ENCODE measurements at places on chromosomes 6 and 20.

GRCh38 chr6:36957773-36958271 is 3.3 kb downstream of the PI16 start:
- peak; percentile 88 for DNase-seq

- no peak for DNase-seq
Measured at GRCh38 chr6:97203343-97203742, 79.7 kb downstream of the MMS22L start.

DNA sequence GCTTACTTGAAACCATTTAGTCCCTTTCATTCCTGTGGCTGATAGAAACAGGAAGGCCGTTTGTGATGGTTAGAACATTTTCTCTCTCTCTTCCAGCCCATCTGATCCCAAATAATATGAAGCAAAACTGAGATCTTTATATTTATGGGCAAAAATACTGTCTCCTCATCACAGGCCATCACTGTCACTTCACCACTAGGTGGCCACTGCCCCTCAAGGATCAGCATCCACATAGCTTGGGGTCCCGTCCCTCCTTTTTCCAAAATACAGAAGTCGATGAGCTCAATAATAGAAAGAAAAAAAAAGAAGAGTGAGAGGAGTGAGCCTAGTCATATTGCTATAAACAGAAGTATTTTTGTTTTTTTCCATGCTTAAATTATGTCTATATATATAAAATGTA is 46.4 kb upstream of the LAMP5 start:
- DNase-seq: no peak

DNA sequence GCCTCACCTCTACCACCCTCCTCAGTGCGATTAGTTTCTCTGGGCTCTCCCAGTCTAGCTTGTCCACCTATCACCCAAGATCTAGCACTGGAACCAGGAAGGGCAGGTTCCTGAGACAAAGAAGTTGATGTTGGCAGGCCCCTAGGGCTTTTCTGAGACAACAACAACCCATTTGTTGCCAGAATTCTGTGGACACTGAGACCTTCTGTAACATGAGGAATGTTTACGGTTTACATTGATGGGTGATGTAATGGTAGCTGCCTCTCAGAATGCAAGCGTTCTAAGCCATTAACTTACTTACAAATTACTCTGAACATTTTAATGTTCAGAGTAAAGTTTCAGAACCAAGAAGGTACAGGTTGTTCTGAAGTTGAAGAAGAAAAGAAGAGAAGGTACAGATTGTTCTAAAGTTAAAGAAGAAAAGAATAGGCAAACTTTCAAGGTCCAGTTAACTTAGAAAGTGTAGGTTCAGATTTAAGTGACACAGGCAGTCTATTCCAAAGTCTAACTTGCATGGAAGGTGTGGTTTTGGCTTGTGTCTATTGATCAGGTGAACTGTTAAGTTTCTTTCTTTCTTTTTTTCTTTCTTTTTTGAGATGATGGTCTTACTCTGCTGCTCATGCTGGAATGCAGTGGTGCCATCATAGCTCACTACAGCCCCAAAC is 3.7 kb upstream of the MED23 start:
- no peak for DNase-seq

GRCh38 chr6:54267798-54268197 is 40.4 kb upstream of the TINAG start:
- DNase-seq: no peak

GRCh38 chr20:1660246-1660645 is 2.7 kb upstream of the SIRPG start:
- DNase-seq: no peak

DNA sequence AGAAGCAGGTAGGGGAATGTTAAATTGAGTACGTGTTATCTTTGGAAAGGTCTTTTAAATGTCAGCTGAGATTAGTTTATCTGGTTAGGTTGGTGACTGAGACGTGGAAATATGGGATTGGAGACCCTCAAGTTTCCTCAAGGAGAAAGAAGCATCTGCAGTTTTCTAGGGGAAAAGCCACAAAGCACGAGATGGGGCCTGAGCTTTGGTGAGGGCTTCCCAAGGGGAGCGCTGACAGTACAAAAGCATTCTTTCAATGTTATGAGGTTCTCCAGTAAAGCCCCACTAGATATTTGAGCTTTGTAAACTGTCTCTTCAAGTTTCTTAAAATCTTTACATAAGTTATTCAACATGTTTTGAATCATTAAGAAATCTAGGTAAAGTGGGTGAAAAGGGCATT is 19.6 kb upstream of the HS3ST5 start:
- DNase-seq: no peak

DNA sequence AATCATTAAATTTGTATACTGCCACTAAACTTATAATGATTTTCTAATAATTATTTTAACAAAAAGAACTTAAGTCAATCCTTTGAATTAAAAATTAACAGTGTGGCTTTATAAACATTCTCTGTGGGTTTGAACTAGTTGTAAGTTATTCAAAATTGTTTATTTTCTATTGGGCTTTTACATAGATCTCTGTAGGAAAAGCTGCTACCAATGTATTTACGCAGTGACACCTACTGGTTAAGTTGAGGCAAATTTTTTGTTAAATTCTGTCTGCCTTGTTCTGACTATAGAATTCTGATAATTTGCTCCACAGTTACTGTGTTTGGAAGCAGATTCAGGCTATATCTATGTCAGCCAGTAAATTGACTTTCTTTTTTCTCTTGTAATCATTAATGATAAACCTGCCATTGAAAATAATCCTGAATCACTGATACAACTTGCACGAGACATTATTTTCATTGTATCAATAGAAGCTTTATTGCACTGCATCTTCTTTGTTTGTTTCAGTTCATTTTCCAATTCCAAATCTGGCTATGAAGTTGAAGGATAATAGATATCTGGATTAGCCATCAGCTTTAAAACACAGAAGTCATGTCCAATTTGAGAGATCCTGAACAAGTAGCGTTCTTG is 66.0 kb upstream of the UTRN start:
- no peak for DNase-seq

DNA sequence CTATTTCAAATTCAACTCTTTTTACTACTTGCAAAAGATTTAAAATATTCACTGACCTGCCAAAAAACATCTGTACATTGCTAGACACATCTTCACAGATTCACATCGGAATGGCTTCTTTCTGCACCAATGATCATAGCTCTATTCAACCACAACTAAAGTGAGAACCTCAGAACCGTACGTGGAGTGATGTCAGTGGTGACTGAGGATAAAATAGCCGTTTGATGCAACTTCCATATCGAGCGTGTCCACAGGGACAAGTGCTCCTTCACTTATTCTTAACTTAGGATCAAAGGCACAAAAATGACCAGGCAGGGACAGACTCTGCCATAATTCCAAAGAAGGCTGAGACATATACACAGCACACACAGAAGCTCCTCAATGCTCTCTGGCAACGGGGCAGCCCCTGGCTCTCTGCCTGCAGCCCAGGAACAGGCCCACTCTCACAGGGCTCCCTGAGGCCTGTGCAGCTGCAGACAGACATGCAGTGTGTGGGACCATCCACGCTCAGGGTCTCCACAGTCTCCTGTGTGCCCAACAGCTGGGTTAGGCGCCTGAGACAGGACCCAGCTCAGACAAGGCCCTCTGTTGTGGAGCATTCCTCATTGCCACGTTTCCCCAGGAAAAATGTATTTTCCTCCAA is 22.8 kb downstream of the FYN start:
- DNase-seq: no peak

- DNase-seq: peak; percentile 74
Measured at GRCh38 chr6:166567107-166567506, 19.4 kb downstream of the RAMACL start.

GRCh38 chr6:31578184-31579118 is 3.1 kb downstream of the TNF start:
- no peak for DNase-seq

- DNase-seq: no peak
Measured at GRCh38 chr20:14989535-14990290, 652.3 kb upstream of the FLRT3 start.

GRCh38 chr6:168369786-168370185 is 50.2 kb upstream of the DACT2 start:
- DNase-seq: no peak

- DNase-seq: no peak
Measured at GRCh38 chr20:50005471-50005981, 22.7 kb downstream of the SNAI1 start.

- DNase-seq: no peak
Measured at GRCh38 chr20:35085477-35086225, 7.0 kb downstream of the TRPC4AP start.

DNA sequence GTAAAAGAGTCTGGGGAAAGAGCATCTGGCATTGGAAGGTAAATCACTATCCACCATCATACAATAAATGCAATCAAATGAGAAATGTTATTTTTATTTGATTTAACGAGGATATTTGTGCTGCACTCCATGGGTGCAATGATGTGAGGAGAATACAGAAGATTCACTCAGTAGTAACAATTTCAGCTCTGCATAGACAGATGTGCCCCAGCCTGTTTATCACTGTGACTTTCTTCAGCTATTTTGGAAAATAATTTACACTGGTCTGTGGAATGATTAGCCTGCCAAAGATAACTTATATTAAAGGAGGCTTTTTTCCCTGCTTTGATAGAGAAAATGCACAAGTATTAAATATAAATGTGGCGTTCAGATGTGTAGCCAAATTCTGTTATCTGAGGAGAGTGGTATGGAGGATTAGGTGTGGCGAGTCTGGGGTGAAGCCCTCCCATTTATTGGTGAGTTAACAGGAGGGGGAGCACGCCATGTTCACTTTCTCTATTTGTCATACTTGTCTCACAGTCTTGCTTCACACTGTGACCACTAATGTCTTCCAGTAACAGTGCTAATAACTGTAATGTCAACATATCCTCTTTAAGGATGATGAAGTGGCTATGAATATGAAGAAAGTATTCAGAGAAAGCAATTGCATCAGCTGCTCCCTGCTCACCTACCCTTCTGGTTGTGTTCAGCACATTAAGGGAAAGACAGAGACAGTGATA is 645.6 kb downstream of the MMUT start:
- DNase-seq: no peak

GRCh38 chr6:84976526-84977362 is 212.3 kb upstream of the TBX18 start:
- no peak for DNase-seq

DNA sequence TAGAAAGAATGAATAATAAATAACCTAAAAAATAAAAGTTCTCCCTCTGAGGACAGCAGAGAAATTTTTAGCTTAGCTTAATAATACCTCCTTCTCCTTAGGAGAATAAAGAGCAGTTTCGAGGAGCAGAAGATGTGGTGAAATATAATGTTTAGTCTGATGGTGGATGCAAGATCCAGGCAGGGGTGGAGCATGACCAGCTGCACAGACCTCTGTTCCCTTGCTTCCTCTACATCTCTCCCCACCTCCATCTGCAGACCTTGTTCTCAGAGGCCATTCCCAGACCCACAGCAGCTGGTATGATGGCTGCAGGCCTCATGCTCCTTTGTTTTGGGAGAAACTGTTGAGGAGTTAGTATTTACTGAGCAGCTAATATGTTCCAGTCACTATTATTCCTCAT is 1.5 kb downstream of the BTN3A2 start:
- DNase-seq: no peak

Data from mesenteric fat pad (tissue), 1 donor.